ENCODE measurements at places on chromosomes 2 and 18.
A peak's percentile ranks its signal among the peaks of the same experiment; 100 is the strongest.

DNA sequence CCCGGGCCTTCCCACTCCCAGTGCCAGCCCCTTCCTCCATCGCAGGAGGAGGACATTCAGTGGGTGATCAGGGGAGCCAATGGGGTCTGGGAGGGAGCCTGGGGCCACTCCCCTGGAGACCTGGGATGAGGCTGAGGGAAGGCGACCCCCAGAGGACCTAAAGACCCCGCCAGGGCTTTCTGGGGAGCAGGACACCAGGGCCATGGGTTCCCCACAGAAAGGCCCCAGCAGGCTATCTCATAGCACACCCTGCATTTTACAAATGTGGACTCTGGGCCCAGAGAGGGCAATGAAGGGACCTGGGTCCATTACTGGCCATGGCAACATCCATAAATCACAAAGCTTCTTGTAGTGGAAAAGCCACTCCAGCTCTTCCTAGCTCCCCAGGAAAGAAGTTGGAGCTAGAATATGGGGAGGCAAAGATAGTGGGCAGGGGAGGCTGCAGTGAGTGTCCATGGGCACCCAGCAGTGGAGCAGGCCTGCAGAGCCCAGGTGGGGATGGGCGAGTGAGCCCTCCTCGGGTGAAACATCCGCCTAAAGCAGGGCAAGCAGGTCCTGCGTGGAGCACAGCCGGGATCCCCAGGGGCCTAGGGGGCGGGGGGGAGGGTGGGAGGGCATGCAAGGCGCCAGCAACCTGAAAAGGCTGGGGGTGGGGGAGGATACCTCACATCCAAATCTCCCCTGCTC lies 13.8 kb downstream of the CYP26B1 start:
- no peak for DNase-seq

DNA sequence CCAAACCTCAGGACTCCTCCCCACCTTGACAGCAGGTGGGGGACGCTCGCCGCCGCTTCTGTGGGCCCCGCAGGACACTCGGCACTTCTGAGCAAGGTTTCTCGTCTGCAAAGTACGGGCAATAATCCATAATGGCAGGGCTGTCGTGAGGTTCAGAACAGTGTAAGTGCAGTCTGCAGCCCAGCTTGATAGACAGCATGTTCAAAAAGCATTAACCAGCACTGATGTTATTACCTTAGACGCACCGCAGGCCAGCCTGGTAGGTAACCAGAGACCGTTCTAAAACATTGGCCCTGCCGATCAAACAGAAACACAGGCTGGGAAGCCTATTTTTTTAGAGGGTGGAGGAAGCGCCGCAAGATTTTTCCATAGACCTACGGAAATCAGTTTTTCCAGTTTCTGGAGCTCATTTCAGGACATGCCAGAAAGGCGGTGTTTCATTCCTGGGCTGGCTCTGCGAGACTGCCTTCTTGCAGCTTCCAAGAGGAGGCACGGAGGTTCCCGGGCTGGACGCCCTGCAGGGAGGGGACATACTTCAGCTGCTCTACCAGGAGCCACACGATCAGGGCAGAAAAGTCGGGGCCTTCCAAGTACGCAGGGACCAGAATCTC lies 148.7 kb downstream of the TPO start:
- DNase-seq: no peak

- DNase-seq: no peak
Observed at GRCh38 chr18:26480897-26481795, 67.2 kb downstream of the KCTD1 start.

DNA sequence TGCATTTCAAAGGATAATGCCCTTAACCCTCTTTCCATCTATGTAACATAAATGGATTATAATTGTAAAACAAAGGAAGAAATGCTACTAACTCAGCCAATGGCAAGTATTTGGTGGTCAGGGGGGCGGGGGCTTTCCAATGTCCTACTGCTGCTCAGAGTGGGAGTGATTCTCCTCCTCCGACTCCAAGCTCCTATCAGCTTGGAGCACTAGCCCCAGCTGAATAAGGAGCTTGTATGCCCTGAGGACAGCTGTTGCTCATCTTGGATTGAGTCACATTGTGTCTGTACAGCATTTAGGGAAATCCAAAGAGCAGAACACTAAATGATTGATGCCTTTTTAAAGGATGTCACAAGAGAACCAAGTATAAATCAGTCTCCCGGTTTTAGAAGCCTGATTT lies 105.6 kb upstream of the ZNF521 start:
- no peak for DNase-seq

- no peak for DNase-seq
Observed at GRCh38 chr2:151498178-151498577, 88.5 kb downstream of the RIF1 start.

- peak; percentile 23 for DNase-seq
Observed at GRCh38 chr18:9708057-9708433, at the start of gene RAB31. RAB31 (plus strand) TSS chr18:9708301; CDS start chr18:9708406, 105 bp downstream.

DNA sequence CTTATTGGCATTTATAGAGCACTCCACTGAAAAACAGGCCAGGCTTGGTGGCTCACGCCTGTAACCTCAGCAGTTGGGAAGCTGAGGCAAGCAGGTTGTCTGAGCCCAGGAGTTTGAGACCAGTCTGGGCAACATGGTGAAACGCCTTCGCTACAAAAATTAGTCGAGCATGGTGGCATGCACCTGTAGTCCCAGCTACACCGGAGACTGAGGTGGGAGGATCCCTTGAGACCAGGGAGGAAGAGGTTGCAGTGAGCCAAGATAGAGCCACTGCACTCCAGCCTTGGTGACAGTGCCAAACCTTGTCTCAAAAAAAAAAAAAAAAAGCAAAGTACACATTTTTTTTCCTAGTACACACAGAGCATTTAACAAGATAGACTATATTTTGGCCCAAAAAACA lies 96.1 kb downstream of the TGIF1 start:
- no peak for DNase-seq

- DNase-seq: peak; percentile 83
Observed at GRCh38 chr2:69565431-69565839, 78.1 kb downstream of the AAK1 start.

- DNase-seq: no peak
Observed at GRCh38 chr2:38634684-38635083, 31.2 kb upstream of the GALM start.

DNA sequence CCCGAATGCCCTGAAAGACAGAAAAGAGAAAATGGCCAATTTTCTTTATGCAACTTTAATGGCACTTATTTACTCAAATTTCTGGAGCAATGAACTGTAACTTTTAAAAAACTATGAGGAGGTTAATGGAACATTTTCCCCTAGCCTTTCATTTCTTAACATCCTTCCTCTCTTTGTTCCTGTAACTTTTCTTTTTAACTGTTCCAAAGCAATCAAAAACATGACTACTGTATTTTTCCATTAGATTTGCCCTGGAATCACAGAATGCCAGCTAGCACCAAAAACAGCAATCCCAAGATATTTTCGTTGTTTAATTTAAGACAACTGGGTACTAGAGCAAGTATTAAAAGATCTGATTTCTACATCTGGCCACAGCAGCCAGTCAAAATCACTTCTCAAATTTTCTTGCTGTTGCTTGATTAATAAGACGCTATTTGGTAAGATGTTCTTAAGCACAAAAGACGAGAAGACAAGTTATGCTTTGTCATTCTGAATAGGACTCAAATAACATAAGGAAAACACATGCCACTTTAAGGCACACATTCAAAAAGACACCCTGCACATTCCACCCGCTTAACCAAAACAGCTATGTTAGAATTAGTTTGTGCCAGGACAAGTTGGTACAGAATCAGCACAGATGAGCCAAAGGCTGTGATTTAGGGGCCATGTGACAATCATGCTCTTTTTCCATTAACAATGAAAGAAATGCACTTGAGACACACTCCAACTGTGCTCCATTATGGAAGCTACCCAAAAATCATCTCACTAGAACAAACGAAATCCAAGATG lies 3.6 kb downstream of the STARD7 start:
- DNase-seq: no peak

Measured in activated naive CD8-positive, alpha-beta T cell treated with anti-CD3 and anti-CD28 coated beads, Interleukin-2, amount 50 U/mL, for 24 hours (primary cell).